ENCODE measurements at places on chromosomes 12 and 14.

DNA sequence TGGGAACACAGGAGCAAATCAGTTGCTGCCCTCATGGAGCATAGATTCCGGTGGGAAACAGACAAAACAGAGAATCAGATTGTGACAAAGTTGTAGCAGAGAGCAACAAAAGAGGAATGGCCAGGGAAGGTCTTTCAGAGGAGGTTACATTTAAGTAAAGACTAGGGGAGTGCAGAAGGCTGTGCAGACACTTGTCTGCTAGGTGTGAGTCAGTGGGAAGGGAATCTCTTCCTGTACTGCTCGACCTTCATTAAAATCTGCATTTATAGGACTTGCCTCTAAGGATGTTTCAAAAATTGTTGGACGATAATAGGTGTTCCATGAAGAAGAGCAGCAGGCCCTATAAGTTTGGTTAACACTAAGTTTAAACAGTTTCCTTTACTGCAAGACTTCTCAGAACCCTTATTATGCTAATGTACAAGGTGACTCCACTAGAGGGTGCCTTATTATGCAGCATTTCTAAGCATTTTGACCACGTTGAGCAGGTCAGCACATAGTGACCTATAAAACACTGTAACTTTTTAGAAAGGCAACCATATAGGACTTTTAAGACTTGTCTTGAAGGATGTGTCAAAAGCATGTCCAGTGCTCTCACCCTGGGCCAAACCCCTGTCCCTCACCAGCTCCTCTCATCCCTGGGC, 91.8 kb upstream of the RIC8B start:
- DNase-seq, result no peak

GRCh38 chr12:11727133-11727664, 77.7 kb downstream of the ETV6 start:
- peak; percentile 55 for DNase-seq

GRCh38 chr12:124762791-124763593, 100.7 kb downstream of the SCARB1 start:
- no peak for DNase-seq

DNA sequence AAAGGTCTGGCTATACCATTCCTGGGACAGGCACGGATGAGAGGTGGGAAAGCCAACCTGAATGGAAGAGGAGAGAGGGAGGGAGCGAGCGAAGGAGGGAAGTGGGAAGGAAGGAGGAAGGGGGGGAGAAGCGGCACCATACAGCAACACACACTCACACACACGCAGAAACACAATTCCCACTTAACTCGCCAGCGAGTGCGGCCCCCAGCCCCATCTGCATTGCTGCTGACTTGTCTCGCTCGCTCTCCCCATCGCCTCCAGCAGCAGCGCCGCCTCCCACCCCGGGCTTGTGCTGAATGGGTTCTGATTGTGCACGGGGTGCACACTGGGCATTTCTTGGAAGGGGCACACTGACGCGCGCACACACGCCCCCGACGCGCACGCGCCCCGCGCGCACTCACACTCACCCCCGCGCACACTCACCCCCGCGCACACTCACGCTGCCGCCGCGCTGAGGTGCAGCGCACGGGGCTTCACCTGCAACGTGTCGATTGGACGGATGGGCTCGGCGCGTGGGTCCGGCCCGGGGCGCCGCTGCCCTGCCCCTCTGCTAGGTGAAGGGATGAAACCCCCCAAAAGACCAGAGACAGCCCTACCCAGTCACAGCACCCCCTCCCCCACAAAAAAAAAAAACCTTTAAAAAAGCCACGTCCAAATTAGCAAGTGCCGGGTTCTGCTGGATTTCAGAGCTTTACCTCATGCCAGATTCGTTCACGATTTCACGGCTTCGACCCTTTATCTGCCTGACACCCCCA, 685 bp downstream of the GRIN2B start:
- peak; percentile 26 for DNase-seq

DNA sequence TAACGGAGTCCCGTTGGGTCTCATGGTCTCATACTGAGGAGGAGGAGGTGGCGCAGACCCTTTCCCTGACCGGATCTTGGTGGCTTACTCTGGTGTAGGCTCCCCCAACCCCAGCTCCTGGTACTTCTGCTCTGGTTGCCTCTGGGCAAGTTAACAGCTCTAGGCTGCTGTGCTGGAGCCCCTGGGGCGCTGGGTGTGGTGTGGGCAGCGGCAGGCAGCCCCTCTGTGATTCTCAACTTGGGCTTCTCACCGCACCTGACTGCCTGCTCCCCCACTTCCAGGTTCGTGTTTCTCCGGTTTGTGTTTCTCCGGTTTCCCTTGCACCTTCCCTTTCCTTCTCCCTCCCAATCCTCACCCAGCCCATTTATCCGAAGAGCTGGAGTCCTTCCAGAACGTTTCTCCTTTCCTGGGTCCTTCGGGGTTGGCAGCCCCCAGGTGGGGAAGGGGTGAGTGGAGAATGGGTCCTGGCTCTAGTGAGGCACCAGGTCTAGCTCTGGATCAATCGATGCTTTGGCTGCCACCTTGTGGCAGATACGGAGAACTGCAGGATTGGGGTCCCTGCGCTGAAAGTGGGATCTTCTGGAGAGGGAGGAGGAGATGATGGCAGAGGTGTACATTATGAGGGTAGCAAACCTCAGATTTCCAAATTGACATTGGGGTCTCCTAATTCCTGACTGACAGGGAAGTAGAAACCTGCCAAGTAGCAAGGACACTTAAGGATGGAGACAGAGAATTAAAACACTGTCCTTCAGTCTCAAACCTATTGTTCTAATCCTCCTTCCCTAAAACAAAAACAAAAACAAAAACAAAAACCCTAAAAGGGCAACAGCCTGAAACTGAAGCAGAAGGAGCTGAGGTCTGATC, 8.3 kb downstream of the CISTR start:
- DNase-seq, result peak; percentile 83

DNA sequence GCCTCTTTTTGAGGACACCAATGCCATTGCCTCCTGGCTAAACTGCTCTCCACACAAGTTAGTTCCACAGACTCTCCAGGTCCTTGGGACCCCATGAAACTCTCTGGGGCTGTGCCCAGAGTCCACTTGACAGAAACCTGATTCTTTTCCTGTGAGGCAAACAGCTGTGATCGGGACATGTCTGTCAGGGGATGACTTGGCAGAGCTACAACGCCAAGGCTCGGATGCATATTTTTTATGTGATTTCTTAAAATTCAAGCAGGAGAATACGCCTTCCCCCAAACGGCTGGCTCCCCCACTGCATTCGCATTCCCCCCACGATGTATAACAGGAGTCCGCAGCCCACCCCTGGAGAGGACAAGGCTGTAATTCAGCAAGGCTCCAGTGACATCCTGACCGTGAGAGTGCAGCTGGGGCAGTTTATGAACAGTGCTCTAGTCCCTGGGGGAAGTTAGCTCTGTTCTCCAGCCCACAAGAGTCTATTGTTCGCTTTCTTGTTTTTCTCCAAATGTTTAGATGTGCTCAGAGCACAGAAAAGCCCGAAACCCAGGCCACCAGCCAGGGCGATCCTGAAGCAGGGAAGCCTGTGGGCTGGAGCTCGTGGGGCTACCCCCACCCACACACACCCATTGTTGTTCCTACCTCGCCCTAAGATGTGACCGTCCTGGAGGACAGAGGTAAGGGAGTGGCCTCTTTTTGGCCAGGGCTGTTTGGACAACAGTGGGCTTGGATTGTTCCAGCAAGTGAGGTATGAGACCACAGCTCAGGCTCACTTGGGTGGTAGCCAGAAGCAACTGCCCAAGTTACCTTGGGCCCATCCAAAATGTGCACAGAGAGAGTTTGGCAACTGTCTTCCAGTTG, 159.5 kb downstream of the ZFP36L1 start:
- DNase-seq, result peak; percentile 40

DNA sequence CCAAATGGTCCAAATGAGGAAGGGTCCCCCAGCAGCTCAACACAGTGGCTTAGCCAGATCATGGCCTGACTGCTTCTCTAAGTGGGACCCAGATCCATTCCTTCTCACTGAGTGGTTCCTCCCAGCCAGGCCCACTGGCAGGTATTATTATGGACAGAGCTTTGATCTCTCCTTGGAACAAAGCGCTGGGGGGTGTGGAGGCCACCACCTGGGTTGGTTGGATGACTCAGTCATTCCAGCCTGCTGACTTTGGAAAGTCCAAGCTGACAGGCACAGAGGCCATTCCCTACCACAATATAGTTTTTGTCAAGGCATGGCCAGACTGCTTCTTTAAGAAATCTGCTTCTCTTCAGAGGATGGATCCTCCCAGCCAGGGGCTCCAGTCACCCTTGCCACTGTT, 341.1 kb downstream of the BTG1 start:
- no peak for DNase-seq

DNA sequence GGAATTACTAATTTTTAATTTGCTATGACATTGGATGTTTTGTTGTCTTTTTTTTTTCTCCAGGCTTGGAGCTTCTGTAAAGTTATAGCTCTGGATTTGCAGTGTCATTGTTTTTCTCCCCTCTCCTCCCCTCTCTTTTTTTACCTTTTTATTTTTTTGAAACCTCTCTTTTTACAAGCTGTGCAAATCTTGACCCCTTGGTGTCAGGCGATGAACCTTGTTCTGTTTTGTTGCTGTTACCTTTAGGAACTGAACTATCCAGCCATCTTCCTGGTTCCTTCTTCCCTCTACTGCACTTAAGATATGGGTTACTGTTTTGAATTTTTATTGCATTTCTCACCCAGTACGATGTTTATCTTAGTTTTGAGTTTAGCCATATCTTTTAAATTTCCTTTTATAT, 13.7 kb downstream of the KTN1 start:
- DNase-seq, result no peak

DNA sequence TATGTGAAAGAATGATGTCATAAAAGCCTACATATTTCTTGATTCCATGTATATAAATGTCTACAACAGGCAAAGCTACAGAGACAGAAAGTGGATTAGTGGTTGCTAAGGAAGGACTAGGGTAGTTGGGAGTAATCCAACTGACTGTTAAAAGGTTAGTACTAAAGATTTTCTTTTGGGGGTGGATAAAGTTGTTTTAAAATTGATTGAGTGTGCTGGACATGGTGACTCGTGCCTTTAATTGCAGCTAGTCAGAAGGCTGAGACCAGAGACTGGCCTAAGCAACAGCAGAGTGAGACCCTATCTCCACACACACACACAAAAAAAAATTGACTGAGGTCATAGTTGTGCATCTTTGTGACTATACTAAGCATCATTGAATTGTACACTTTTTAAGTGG, 234.3 kb downstream of the C12orf50 start:
- DNase-seq, result no peak

DNA sequence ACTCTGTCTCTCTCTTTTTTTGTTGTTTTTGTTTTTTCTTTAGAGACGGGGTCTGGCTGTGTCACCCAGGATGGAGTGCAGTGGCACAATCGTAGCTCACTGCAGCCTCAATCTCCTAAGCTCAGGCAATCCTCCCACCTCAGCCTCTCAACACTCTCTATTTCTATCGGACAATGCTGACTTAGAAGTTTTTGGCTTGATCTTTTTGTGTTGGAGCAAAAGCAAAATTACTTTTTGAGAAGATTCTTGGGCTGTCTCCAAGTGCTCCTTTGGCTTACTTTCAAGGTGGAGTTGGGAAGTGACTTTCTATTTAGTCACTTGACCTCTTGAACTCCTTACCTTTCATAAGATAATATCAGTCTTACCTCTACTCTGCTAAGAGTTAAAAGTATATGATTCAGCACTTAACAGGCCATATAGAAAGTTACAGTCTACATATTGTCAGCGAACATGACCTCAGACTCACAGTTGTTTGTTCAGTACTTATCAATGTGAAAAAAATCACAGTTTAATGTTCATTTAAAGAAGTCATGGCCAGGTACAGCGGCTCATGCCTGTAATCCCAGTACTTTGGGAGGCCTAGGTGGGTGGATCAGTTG, 15.4 kb upstream of the MIA2 start:
- no peak for DNase-seq

GRCh38 chr12:25866586-25867378, 91.7 kb upstream of the RASSF8 start:
- DNase-seq, result no peak

DNA sequence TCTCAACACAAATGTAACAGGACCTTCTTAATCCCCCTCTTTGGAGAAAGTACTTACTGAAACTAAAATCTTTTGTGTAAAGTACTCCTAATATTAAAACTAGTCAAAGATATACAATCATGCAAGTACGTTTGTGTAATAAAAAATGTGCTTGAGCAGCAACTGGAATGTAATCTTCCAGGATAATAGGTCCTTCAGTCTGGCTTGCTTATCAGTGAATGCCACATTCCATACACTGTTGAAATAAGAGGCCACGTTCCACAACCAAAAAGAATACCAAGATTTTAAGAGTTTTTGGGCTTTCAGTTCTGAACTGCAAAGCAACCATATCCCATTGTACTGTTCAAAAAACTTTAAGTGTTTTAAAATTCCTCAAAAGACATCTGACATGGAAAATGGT, 26.2 kb upstream of the GRIN2B start:
- DNase-seq, result no peak

- DNase-seq, result no peak
Observed at GRCh38 chr12:28172434-28173030, 17.7 kb upstream of the CCDC91 start.

DNA sequence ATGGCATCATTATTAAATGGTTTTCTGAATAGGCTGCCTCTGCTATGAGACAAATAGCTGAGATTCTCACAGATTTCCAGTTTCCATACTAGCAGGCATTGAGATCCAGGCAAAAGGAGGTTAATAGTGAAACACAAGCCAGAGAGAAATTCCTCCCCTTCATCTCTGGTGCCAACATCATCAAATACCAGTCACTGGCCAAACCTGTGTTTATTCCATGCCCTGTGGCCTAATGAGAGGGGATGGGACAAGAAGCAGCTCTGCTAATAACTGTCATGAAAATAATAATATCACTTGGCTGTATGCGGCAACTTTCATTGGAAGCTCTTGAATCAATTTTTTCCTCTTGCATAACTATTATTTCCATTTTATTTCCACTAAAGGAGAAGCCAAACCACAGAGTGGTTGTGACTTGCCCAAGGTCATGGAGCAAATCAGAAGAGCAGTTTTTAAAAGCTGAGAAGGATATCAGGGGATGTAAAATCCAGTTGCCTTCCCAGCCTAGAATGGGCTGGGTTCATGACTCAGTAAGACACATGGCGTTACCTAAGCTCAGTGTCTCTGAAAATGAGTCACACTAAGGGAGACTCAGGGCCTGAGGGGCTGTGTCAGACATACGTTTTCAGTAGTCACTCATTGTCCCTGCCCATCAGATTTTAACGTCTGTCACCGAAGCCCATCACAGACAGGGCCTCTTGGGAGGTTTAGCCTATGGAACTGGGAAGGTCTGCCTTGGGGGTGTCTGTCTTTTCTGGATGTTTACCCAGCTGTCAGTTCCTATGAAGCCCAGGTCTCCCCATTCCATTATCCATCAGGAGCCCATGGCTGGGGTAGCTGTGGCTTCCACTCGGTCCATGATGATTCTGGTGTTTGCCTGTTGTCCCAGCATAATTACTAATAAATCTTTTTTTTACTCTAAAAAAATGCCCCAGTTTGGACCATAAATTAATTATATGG, 208.8 kb upstream of the EEA1 start:
- no peak for DNase-seq

Data from B cell (primary cell).